ENCODE measurements at places on chromosomes 6 and 20.

DNA sequence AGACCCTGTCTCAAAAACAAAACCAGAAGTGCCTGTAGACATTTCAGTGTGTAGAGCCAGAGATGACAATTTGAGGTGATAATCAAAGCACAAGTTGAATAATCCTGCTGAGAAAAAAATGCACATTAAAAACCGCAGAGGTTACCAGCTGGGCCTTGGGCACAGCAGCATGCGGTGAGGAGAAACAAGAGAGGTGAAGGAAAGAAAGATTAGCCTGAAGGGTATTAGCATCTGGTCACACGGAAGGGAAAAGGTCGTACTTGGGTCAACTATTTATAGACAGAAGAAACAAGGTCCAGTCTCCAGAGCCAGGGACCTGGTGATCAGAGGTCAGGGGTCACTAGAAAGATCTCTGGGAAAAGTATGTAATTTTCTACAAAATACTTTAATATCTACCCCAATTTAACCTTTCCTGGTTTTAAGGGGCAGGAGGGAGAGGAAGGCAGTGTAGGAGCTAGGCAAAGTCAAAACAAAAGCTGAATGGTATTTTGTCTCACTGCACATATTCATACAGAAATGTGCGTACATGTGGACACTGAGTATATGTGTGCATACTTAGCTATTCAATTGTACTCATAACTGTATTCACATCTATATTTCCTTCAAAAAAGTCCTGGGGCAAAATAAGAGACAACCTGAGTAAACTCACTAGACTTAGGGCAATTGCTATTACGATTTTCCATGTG is 10.1 kb downstream of the MAP7 start:
- DNase-seq, result no peak

- no peak for DNase-seq
Observed at GRCh38 chr6:72819609-72820008, 197.7 kb downstream of the KCNQ5 start.

- DNase-seq, result no peak
Observed at GRCh38 chr6:138293428-138294395, 75.4 kb upstream of the PBOV1 start.

- no peak for DNase-seq
Observed at GRCh38 chr6:89485320-89485719, 52.4 kb downstream of the ANKRD6 start.

GRCh38 chr20:20603339-20603990 is 109.0 kb downstream of the RALGAPA2 start:
- no peak for DNase-seq

DNA sequence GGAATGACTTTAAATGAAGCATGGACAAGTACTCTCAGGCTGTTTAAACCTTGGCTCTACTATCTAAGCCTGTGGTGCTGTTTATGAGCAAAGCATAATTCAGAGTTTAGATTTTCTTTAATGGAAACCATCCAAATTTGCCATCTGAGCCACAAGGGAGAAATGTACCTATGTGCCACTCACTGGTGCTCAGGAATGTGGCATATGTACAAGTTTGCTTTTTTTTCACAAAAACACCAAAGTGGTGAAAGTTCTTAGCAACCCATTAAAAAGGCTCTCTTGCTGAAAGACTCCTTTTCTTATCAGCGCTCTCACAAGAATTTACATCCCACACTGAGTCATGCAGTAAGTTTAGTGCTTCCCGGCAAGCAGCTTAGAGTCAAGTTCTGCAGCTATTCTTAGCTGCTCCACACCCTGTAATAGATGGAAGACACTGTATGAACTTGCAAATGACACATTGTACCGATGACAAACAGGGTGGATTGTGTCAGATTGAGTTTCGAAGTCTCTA is 57.3 kb upstream of the MLIP start:
- DNase-seq, result no peak

DNA sequence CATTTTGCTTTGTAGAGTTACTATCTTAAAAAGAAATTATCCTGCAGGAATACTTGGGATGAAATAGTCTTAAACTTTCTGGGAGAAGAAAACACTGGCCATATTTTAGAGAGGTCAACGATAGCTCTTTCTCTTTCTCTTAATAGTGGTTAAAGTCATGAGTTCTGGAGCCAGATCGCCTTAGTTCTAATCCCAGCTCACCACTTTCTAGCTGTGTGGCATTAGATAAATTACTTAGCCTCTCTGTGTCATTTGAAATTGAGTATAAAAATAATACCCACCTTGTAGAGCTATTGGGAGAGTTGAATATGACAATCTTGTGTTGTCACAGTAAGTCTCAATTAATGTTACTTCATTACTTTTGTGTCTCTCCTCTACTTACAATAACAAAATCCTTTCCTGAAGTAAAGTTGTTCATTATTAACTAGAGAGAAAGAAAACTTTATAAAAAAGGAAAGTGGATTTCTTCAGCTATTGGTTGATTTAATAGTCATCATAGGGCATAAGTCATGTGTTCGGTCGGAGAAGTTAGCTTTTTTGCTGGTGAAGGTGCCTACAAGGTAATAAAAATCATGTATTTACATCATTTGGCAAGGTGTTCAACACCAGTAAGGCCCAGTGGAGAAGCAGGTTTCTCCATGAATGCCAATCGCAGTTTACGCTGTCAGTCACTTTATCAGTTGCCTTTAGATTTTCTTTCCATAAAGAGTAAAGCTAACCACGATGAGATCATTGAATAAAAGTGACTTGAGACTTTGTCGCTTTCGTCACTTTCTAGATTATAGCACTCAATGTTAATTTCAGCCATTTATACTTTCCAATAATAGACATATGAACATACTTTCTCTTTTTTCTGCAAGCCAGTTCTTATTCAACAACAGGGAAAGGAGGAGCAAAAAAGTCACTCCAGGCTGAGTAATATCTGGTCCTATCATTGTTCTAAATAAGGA is 2.0 kb downstream of the NEDD9 start:
- DNase-seq, result no peak

DNA sequence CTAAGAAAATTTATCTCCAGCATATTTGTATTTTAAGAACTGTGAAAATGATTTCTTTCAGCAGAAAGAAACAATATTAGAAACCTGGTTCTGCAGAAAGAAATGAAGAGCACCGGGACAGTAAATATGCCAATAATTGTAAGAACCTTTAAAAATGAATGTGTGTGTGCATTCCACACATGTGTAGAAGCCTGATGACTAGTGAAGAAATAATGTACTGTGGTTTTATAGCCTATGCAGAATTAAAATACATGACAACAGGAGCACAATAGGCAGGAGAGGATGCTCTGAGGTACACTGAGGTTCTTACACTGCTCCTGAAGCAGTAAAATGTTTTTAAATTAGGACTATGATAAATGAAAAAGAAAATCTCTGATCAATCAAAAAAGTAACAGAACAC is 48.9 kb downstream of the SNX14 start:
- DNase-seq, result no peak

GRCh38 chr20:6074145-6074561 is 20.3 kb upstream of the LRRN4 start:
- no peak for DNase-seq

DNA sequence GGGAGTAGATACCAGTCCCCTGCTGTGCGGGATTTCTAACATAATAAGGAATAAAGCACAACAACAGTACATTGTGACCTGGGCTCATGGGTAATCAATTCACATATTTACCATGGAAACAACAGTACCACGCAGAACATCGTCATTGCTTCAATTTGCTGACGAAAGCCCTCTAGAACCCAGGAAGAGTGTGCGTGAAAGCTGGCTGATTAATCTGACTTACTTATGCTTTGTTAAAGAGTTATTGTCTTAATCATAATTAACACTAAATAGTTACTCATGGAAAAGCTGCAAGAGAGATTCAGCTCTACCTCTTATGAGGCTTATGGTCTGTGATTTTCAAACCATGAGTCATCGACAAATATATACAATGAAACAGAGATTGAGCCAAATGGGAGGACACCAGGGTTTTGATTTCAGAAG is 644.3 kb upstream of the AGPAT4 start:
- DNase-seq, result no peak

DNA sequence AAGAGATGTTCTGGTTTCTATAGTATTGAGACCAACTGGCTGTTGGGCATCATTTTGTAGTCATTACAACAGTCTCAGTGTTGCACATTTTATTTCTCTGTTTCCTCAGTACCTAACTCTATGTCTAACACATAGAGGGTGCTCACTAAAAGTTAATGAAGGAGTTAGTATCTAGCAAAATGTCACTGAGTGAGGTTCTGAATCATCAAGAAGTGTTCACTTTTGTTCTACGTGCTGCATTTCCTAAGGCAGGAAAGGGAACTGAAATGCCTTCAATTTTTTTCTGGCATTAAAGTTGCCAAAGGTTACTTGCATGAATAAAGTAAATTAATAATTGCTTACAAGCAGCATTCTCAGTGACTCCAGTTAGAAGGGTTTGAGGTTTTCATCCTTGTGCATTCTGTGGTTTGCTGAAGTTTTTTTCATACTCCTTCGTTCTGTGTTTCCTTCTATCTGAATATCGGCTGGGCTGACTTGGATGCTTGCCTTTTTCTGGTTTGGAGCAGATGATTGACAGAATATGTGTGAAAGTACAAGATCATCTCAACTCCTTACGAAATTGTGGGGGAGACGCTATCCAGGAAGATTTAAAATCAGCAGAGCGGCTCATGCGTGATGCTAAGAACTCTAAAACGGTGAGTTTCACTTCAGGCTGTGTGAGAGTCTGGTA is 114.5 kb upstream of the SCGN start:
- DNase-seq, result no peak

DNA sequence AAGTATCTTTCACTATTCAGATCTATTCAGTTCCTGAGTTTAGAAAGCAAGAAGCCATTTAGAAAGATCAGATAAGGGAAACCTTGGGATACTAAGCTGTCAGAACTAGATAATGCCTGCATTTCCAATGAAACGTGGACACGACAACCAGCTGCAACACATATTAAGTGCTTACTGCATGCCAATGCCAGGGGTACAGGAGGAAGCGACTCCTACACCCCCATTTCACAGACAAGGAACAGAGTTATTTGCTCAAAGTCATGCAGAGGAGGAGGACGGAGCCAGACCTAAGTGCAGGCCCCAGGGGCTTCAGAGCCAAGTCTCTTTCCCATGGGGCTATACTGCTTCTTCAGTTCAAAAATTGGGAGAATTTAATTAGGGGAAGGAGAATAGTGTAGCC is 62.4 kb downstream of the PREX1 start:
- DNase-seq, result no peak

GRCh38 chr6:135064586-135064985 is 10.0 kb upstream of the HBS1L start:
- DNase-seq, result no peak

- DNase-seq, result no peak
Observed at GRCh38 chr6:20801595-20801994, 267.3 kb downstream of the CDKAL1 start.

DNA sequence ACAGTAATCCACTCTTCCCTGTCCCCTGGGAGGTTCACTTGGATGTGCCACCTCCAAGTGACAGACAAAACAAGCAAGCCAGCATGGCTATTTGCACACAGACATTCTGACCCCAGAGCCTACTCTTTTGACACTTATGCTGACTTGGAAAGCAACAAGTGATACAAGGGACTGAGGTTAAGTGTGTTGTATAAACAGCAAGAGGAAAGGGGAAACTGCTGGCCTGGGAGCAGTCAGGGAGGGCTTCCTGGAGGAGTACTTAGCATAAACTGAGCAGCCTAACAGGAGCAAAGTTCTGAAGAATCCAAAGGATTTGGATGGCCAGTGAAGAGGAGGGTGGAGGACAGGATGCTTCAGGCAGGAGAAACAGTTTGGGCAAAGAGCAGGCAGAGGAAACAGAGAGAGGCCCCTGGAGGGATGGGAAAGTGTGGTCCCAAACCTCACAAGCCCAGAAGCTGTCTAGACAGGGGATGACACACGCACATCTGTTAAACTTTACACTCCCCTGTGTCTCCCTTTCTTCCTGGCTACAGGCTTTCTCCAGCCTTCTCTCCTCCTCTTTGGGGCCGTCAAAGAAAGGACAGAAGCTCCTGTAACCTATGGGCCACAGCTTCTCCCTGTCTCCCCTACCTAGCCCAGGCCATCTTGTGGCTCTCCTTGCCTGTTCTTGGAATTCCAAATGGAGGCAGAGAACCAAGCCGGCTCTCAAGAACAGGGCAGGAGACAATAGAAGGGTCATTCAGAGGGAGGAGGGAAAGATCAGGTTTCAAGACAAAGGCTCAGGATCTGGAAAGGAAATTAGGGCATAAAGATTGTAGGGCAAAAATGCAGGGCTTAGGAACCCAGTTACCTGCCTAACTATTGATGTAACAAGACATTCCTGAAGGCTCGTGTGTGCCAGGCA is 19.3 kb downstream of the SULF2 start:
- DNase-seq, result no peak

- no peak for DNase-seq
Observed at GRCh38 chr20:38123021-38123587, 42.0 kb downstream of the TGM2 start.

GRCh38 chr6:31952140-31952805 is 6.4 kb downstream of the CFB start:
- peak; percentile 23 for DNase-seq

- no peak for DNase-seq
Observed at GRCh38 chr6:134064461-134064860, 12.0 kb upstream of the SLC2A12 start.

DNA sequence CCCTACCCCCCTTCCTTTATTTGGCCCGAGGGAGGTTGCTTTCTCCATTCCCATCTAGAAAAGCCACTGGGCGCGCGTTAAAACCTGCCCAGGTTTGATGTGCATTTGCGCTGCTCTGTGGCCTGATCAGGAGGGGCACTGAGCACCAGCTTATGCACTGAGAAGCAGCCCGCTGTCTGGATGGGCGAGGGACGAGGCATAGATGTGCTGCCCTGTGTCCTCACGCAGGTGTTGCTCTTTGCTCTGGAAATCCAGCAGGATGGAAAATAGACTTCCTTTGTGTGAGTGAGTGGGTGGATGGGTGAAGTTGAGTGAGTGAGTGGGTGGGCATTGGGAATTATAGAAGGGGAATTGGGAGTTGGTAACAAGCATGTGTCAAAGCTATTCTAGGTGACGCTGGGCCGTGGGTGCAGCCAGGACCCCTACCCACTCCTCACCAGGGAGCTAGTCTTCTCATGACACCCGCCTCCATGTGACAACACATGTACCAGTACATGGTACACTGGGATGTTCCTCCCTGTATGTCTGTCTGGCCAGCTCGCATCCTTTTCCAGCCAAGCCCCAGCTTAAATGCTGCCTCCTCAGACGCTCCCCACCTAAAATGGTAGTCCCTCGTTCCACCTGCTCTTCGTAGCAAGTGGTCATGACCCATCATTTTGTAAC is 162.6 kb downstream of the DTNBP1 start:
- no peak for DNase-seq

GRCh38 chr20:57840066-57840465 is 130.3 kb upstream of the PMEPA1 start:
- DNase-seq, result no peak

- DNase-seq, result no peak
Observed at GRCh38 chr6:103215847-103216246, 1643.9 kb downstream of the HACE1 start.
